ENCODE measurements at places on chromosomes 1 and 21.

- no peak for DNase-seq
These were observed 21.8 kb upstream of the LRRC53 start for GRCh38 chr1:74534241-74534640.

DNA sequence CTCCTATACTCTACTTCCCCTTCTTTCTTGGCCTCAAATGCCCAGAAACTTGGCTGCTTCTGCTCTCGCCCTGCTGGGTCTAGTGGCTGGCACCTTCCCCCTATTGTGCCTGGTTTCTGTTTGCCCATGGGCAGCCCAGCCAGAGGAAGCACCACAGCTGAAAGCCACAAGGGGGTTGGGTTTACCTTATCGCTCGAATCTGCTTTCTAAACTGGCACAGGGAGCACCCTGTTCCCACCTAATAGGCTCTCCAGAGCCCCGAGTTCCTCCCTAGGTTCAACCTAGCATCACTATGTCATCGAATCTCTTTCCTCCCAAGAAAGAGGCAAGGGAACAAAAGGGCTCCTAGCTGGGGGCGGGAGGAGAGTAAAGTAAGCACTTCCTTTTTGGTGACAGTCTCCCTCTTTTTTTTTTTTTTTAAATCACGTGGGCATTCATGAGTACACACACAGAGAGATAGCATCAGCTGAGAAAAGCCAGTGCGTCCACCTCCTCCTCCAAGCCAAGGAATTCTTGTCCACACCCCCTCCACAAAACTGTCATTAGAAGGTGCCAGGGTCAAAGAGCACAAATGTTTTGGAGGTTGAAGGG lies 72.8 kb downstream of the PLEKHA6 start:
- no peak for DNase-seq

GRCh38 chr1:110393286-110393685 lies 2.5 kb upstream of the SLC16A4 start:
- DNase-seq: no peak

- no peak for DNase-seq
These were observed 9.6 kb upstream of the FABP3 start for GRCh38 chr1:31382379-31382989.

- DNase-seq: no peak
These were observed 1.9 kb downstream of the FBXO2 start for GRCh38 chr1:11652203-11652780.

DNA sequence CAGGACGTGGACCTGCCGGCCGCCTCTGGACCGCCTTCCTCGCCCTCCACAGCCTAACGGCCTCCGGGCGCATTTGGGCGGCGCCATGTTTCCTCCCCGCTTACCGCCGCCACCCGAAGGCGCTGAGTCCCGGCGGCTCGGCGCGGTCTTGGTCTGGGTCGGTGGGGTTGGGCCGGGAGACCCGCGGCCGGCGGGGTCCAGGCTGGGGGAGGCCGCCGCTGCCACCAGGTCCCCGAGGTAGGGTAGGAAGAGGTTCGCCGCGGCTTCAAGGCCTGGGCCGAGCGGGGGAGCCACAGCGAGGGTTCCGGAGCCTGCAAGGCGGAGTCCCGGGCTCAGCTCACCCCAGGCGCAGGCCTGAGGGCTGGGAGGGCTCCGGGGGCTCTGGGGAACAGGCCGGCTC lies 5.5 kb downstream of the OR2C3 start:
- DNase-seq: peak; percentile 22

DNA sequence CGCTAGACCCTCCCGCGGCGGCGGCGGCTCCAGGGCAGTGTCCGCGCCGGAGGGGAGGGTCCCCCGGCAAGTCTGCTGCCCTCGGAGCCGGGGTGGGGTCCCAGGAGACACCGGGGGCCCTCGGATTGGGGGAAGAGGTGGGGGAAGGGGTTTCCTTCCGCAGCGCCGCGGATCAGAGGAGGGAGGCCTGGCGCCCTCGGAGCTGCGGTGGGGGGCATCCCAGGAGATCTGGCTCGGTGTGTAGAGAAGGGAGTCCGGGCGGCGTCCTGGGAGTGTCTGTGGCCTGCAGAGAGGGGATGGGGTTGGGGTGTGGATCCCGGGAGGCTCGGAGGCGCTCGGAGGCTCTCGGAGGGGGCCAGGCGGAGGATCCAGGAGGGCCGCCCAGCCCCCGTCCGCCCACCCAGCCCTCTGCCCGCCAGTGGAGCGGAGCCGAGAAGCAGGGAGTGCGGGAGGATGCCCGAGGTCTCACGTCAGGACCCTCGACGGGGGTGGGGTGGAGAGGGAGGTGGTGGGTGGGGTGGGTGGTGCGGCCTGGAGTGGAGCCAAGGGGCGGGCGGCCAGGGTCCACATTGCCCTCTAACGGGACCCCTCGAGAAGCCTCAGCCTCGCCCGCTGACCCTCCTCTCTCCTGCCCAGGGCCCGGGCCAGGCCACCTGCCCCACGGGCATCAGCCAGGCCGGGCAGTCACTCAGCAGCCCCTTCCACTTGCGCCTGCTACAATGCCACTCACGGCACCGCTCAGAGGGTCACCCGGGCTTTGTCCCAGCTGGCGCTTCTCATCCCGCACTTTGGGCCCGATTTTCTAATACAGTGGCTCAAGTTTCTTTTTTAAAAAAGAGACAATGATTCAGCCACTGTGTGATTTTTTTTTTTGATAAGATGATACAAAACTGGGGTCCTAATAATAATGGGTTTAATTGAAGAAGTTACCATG lies 60.2 kb upstream of the ARHGEF16 start:
- no peak for DNase-seq

DNA sequence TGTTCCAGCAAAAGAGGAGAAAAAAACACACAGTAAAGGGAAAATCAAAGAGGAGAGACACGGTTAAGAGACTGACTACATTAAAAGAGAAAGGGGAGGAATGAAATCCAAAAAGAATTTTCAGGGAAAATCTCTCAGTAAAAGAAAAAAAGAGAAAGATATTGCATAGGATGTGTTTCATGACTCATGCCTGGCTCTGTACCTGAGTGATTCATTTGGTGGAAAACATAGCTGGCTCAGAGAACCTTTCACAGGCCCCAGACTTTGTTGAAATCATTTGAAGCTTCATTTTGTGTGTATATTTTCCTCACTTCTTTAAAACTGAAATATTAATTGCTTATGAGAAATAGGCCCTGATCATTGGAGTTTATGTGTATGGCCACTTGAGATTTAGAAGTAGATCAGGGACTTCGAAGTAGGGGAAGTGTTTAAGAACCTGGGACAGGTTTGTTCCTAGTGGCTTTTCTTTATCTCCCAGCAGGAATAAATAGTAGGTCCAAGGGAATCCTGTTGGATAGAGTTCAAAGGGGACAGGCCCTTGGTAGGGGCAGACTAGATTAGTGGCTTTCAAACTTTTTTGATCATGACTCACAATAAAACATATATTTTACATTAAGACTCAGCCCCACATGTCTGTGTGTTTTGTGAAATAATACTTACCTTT lies 239.1 kb upstream of the SGIP1 start:
- DNase-seq: no peak

GRCh38 chr1:24186993-24187790 lies at the start of gene IFNLR1:
Gene IFNLR1, minus strand, starts transcription at chr1:24187289. Its CDS starts 41 bp downstream, at chr1:24187248.
- peak; percentile 83 for DNase-seq

GRCh38 chr1:2799811-2800663 lies 1.5 kb downstream of the TTC34 start:
- DNase-seq: no peak

- DNase-seq: peak; percentile 28
These were observed 116.0 kb downstream of the TTLL7 start for GRCh38 chr1:83882906-83883305.
